ENCODE measurements at places on chromosomes 7 and 10. TPM values are rescaled to one million over a fixed set of nuclear protein-coding genes. Genes with fewer than 3 reads are reported as not detected.
A peak's percentile ranks its signal among the peaks of the same experiment; 100 is the strongest.

- peaks cover 3% of the 10 kb centered on the region for H3K27me3 ChIP-seq
- DNase-seq, result no peak
- no peak overlapping the region for H3K27ac ChIP-seq
- peaks cover 54% of the 10 kb centered on the region for H3K4me1 ChIP-seq
- no peak overlapping the region for H3K4me3 ChIP-seq
- H3K36me3 ChIP-seq, result no peaks in the 10 kb centered on the region
Observed at GRCh38 chr10:116886772-116887171, 37.5 kb downstream of the ENO4 start.

DNA sequence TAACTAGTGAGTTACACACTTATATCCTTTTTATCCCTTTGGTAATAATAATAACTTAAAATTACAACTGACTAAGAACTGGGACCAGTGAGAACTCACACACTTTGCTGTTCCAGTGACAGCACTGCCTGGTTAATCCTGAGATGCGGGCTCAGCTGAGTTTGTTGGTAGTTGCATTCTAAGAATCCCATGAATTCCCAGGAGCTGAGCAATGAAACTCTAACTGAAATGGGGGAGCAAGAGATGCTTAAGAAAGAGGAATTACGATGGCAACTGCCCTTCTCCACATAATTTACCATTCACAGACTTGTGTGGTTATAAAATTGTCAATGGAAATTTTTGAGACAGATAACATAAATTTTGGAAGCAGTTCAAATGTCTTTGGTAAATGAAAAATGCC lies 659.4 kb downstream of the MAGI2 start:
- no peak overlapping the region for H3K4me3 ChIP-seq
- H3K27ac ChIP-seq, result no peak overlapping the region
- no peaks in the 10 kb centered on the region for H3K4me1 ChIP-seq
- DNase-seq, result no peak

The DDX50 gene
- total RNA-seq, result 31.6 TPM

The NFE2L3 gene
- 42.1 TPM for total RNA-seq

The PILRA gene
- 12.5 TPM for total RNA-seq

DNA sequence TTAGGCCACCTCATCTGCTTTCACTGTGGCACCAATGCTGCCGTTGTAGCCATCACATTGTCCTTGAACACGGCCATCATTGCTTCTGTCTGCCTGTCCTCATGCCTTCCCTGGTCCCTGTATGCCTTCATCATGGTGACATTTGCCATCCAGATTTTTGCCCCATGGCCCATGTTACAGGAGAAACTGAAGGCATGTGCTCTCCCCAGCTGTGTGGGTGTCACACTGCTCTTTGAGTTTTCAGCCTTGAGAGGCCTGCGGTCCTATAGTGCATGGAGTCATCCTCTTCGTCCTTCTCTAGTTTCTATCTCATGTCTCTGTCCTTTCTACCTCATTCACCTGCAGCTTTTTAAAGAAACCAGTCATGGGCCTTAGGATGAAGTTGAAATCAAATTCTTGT lies 6.2 kb upstream of the SLC26A3 start:
- no peak overlapping the region for H3K27ac ChIP-seq
- no peaks in the 10 kb centered on the region for H3K36me3 ChIP-seq
- H3K4me3 ChIP-seq, result no peak overlapping the region
- peaks cover 7% of the 10 kb centered on the region for H3K4me1 ChIP-seq
- peaks cover 5% of the 10 kb centered on the region for H3K27me3 ChIP-seq

DNA sequence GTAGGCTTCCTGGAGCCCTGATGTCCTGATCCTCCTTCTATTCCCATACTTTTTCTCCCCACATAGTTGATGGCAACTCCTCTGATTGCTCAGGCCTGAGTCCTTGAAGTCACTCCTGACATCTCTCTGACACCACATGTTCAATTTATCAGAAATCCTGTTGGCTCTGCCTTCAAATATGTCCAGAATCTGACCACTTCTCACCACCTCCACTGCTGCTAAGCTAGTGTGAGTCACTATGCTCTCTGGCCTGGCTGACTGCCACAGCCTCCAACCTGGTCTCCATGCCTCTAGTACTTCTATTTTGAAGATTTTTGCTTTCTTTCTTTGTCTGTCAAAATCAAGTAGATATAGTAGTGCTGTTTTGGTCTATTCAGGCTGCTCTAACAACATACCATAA lies 53.0 kb downstream of the TMEM229A start:
- no peak overlapping the region for H3K4me3 ChIP-seq
- no peak overlapping the region for H3K27ac ChIP-seq
- no peak for DNase-seq
- no peaks in the 10 kb centered on the region for H3K27me3 ChIP-seq
- H3K4me1 ChIP-seq, result no peaks in the 10 kb centered on the region
- H3K36me3 ChIP-seq, result peaks cover 4% of the 10 kb centered on the region

The VCL gene
- total RNA-seq, result 42.1 TPM

DNA sequence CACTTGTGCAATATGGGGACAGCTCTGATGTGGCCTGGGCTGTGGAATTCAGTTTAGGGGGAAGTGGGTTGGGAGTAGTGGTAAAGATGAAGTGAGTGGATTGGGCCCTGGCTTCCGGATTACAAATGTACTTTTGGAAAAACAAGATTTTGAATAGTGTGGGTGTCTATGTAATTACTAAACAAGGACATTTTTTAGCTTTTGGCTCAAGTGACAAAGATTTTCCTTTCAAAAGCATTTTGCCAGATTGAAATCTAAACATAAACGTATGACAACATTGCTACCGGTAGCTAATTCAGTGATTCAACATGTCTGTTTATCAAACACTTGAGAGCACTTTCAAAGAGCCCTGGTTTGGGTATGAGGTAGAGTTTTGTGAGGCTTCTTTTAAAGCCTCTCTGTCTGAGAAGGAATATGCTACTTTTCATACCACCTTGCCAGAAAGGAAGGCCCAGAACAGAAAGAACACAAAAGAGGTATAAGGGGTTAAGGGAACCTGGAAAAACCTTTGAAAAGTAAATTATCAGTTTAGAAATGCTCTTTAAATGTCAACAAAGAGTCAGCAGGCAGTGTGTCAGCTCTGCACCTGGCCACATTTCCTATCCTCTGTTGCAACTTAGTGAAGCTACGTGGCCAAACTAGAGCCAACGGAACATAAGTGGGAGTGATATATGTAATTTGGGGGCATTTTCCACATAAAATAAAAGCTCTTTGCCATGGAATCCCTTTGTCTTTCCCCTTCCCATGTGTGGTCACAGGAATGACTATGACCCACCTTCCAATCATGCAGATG lies 516.1 kb downstream of the NRG3 start:
- no peak overlapping the region for H3K4me3 ChIP-seq
- H3K27me3 ChIP-seq, result no peaks in the 10 kb centered on the region
- H3K27ac ChIP-seq, result no peak overlapping the region
- no peaks in the 10 kb centered on the region for H3K36me3 ChIP-seq
- no peak for DNase-seq

GRCh38 chr10:18450298-18450697 lies 201.1 kb downstream of the NSUN6 start:
- DNase-seq, result no peak
- H3K4me1 ChIP-seq, result no peaks in the 10 kb centered on the region
- no peak overlapping the region for H3K27ac ChIP-seq
- no peak overlapping the region for H3K4me3 ChIP-seq
- H3K36me3 ChIP-seq, result no peaks in the 10 kb centered on the region
- peaks cover 2% of the 10 kb centered on the region for H3K27me3 ChIP-seq

The ENTPD7 gene
- 11.0 TPM for total RNA-seq

The MBLAC1 gene
- 3.3 TPM for total RNA-seq

DNA sequence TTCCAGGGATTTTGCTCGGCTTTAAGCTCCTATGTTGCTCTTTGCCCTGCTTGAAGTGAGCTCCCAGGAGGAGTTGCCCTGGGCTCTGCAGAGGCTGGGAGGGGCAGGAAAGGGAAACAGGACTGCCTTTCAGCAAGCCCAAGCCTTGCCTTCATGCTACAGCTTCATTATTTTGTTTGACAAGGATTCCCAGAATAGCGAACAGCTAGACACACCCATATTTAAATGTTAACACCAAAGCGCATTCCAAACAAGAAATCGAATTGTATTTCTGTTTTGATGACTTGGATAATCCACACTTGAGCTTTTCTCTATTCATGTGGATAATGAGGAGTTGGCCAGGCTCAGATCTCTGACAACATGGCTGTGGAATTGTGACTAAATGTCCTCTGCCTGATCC lies 6.3 kb downstream of the KIAA1217 start:
- DNase-seq, result no peak
- no peaks in the 10 kb centered on the region for H3K4me1 ChIP-seq
- no peaks in the 10 kb centered on the region for H3K36me3 ChIP-seq

DNA sequence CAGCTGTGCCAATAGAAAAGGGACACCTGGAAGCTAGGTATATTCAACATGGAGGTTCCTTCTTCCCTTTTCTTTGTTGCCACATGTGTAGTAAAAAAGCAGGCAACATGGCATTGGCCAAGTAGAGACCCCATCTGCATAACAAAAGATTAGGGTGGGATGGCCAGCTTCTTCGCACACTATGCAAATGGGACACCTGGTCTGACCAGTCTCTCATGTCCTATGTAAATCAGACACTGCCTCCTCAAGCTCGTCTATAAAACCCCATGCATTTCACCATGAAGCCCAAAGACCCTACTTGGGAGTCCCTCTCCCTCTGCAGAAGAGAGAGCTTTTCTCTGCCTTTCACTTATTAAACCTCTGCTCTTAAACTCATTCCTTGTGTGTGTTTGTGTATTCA lies 53.9 kb downstream of the MYL10 start:
- no peak overlapping the region for H3K4me3 ChIP-seq
- no peaks in the 10 kb centered on the region for H3K4me1 ChIP-seq
- DNase-seq, result no peak

The TAS2R3 gene
- total RNA-seq, result 1.6 TPM

The HMX2 gene
- total RNA-seq, result not detected

DNA sequence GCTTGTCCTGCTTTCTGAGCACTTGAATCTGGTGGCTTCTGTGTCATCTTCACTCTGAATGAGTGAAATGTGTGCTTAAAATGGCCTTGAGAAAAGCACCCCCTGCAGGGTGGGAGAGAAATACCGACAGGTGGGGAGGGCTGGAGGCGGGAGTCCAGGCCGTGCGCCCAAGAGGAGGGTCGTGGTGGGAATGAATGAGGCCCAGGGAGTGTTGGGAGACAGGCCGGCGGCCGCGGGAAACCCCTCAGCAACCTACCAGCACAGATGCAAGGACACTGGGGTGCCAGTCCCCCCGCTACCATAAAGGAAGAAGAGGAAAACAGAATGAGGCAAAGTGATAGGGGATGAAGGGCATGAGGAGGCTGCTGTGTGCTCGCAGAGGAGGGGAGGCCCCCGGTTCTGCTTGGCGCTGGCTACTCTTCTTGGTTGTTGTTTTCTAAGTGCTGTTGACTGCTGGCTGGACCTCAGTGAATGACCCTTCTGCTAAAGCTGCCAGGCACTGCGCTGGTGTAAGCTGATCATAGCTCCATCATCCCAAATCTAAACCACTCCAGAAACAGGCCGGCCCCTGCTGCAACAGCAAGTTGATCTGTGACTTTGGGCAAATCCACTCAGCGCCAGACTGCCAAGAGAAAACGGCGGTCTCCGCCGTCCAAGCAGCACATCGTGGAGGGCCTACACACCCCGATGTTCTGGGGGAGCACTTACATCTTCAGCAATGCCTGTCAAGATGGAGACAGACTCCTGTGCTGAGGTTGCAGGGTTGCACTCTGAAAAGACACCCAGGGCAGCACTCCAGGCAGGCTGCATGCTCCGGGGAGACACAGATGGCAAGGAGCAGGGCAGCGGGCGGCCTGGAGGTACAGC lies 378.5 kb downstream of the DNAJB6 start:
- H3K36me3 ChIP-seq, result no peaks in the 10 kb centered on the region
- H3K27me3 ChIP-seq, result peaks cover 2% of the 10 kb centered on the region
- DNase-seq, result no peak
- no peak overlapping the region for H3K27ac ChIP-seq
- H3K4me3 ChIP-seq, result no peak overlapping the region
- no peaks in the 10 kb centered on the region for H3K4me1 ChIP-seq

The PRLHR gene
- 0.22 TPM for total RNA-seq

GRCh38 chr7:1598286-1598685 lies 28.5 kb upstream of the PSMG3 start:
- H3K27ac ChIP-seq, result peak overlapping the region; percentile 59
- DNase-seq, result no peak
- peaks cover 12% of the 10 kb centered on the region for H3K4me1 ChIP-seq

DNA sequence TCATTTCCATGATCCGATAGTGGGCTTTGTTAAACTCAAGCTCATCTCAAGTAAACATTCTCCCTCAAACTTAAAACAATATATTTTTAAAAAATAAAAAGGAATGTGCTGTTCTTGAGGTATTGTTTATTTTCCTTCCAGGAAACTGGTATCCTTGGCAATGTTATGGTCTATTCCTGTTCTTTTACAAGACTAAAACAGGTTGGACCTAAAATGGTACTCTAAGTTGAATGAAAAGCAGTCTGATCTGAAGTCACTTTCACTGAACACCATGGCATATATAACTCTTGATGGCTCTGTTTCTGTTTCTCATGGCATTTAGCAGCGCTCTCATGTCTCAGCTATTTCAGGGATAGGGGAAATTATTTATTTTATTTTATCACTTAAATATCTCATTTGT lies 70.1 kb downstream of the PODXL start:
- H3K4me1 ChIP-seq, result peaks cover 3% of the 10 kb centered on the region
- no peaks in the 10 kb centered on the region for H3K27me3 ChIP-seq
- no peak overlapping the region for H3K4me3 ChIP-seq
- no peak overlapping the region for H3K27ac ChIP-seq
- H3K36me3 ChIP-seq, result no peaks in the 10 kb centered on the region

GRCh38 chr7:85736085-85736484 lies 549.2 kb upstream of the SEMA3D start:
- no peak overlapping the region for H3K27ac ChIP-seq
- H3K4me1 ChIP-seq, result no peaks in the 10 kb centered on the region
- H3K4me3 ChIP-seq, result no peak overlapping the region
- H3K36me3 ChIP-seq, result peaks cover 6% of the 10 kb centered on the region
- no peaks in the 10 kb centered on the region for H3K27me3 ChIP-seq

DNA sequence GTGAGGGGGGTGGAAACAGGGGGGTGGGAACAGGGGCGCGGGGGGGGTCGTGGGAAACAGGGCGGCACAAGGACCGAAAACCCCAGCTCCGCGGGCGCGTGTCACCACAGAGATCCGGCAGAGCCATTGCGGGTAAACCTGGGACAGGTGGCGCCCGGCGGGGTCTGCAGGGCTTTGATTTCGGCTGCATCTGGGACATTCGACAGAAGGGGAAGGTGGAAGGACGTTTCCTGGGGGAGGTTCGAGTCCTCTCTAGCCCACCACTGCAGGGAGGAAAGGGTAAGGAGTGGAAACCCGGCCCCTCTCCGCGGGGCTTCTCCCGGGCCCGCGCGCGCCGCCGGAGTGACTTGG lies 7.5 kb downstream of the NKX2-3 start:
- H3K4me3 ChIP-seq, result no peak overlapping the region
- DNase-seq, result no peak
- peaks cover 45% of the 10 kb centered on the region for H3K27me3 ChIP-seq

The MRC1 gene
- 7.9 TPM for total RNA-seq

GRCh38 chr7:99824091-99824490 lies 3.7 kb upstream of the CYP3A43 start:
- no peaks in the 10 kb centered on the region for H3K36me3 ChIP-seq
- H3K4me1 ChIP-seq, result no peaks in the 10 kb centered on the region
- no peak overlapping the region for H3K27ac ChIP-seq
- H3K27me3 ChIP-seq, result no peaks in the 10 kb centered on the region
- H3K4me3 ChIP-seq, result no peak overlapping the region
